A549 treated with CpdA at 1 μM for 4 hours (cell line): ENCODE measurements at places on chromosomes 16 and 17. TPM values are rescaled to one million over a fixed set of nuclear protein-coding genes. Genes with fewer than 3 reads are reported as not detected.

COX6A2 gene
- total RNA-seq: not detected in 5 replicates

GNGT2 gene
- 0.16 to 0.64 TPM (median 0.27 TPM) in 5 replicates for total RNA-seq

GPR179 gene
- total RNA-seq: 0.03 to 0.08 TPM (median 0.04 TPM) in 4 of 5 replicates, not detected in the other

XAF1 gene
- 0.01 to 0.05 TPM in 2 of 5 replicates, not detected in the others for total RNA-seq

CHST5 gene
- 0.03 TPM in 1 of 5 replicates, not detected in the others for total RNA-seq

ASPSCR1 gene
- total RNA-seq: 20.0 to 33.0 TPM (median 28.1 TPM) in 5 replicates

HELZ gene
- total RNA-seq: 7.3 to 10.1 TPM (median 9.1 TPM) in 5 replicates

INCA1 gene
- total RNA-seq: 1.0 to 1.6 TPM (median 1.3 TPM) in 5 replicates

PRKCB gene
- 0.11 to 0.28 TPM (median 0.15 TPM) in 5 replicates for total RNA-seq

C16orf89 gene
- total RNA-seq: not detected in 5 replicates

FOXL1 gene
- 0.50 to 1.1 TPM (median 0.83 TPM) in 5 replicates for total RNA-seq

TRIM72 gene
- total RNA-seq: 0.01 to 0.16 TPM (median 0.03 TPM) in 4 of 5 replicates, not detected in the other

KRT20 gene
- total RNA-seq: 0.17 to 0.52 TPM (median 0.26 TPM) in 5 replicates

CNTNAP1 gene
- total RNA-seq: 5.1 to 6.9 TPM (median 5.5 TPM) in 5 replicates

FN3K gene
- total RNA-seq: 6.4 to 10.0 TPM (median 7.8 TPM) in 5 replicates

FOXJ1 gene
- total RNA-seq: 0.23 to 0.40 TPM (median 0.30 TPM) in 5 replicates

HSD17B2 gene
- not detected in 5 replicates for total RNA-seq

MYO15A gene
- 0.14 to 0.33 TPM (median 0.22 TPM) in 5 replicates for total RNA-seq

ALOX15B gene
- not detected in 5 replicates for total RNA-seq

TAC4 gene
- not detected in 5 replicates for total RNA-seq

CCL23 gene
- total RNA-seq: not detected in 5 replicates

KRT12 gene
- 0.08 TPM in 1 of 5 replicates, not detected in the others for total RNA-seq

MMP28 gene
- total RNA-seq: 3.6 to 7.7 TPM (median 6.0 TPM) in 5 replicates

NHLRC4 gene
- total RNA-seq: 0.12 to 0.23 TPM (median 0.21 TPM) in 5 replicates
